ENCODE measurements at places on chromosomes 12 and 14.
A peak's percentile ranks its signal among the peaks of the same experiment; 100 is the strongest.

DNA sequence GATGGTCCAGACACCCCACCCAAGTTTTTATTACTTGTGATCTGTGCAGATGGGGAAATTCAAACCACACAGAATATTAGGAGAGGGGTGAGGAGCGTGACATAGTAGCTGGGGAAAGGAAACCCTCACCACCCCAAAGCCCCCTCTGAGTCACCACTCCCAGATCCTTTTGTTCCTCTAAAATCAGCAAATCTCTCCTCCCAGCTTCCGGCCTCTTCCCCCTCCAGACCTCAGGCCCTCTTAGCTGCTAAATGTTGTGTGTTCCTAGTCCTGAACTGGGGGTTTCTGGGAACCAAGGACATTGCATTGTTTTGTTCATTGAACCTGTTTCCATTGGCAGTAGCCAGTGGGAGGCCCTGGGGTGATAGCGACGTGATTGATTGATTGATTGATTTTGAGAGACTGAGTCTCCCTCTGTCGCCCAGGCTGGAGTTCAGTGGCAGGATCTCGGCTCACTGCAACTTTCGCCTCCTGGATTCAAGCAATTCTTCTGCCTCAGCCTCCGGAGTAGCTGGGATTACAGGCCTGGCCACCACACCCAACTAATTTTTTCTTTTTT is 5.9 kb upstream of the ORAI1 start:
- DNase-seq = no peak

DNA sequence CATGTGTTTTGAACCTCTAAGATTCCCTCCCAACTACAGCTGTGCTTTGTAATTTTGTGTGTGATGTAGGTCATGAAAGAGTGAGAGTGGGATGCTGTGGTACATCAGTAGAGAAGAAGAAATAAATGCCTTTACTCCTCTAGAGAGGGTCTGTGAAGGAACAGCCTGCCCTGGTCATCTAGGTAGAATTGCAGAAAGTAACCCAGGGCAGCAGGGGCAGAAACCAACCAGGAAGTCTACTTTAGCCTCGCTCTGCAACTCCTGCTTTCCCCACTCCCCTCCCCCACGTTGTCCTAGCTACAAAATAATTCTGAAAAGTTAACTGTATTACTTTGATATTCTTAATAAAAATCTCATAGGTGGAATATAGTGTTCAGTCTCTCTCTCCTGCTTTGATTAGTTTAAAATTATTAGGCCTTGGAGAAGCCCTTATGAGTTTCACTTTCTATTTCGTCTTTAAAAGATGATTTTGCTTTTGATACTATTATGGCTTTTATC is 7.5 kb downstream of the TBK1 start:
- DNase-seq = no peak

- DNase-seq = no peak
Measured at GRCh38 chr14:103308717-103309616, 25.1 kb upstream of the EIF5 start.

DNA sequence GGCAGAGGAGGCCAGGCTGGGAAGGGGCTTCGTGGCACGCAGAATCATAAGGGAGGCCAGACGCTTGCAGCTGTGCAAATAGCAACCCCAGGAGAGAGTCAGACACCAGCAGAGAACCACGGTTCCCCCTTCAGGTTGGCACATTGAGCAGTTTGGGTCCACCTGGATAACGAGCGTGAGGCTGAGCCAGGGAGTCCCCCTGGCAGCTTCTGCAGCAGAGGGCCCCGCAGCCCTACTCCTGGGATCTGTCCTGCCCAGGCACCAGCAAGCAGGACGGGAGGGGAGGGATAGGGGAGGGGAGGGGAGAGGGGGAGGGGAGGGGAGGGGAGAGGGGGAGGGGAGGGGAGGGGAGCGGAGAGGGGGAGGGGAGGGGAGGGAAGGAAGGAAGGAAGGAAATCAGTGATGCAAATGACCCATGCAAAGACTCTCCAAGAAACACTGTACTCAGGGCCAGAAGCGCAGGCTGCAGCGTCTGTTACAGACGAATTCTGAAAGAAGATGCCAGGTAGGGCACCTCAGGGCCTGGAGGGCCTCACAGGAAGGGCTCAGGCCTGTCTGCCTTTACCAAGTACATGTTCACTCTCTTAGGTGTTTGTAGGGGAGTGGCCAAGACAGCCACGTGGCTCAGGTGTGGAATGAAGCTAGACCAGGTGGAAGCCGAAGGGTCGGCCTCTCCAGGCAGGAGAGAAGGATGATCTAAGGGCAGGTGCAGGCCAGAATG is 32.3 kb upstream of the MMP17 start:
- DNase-seq = no peak

DNA sequence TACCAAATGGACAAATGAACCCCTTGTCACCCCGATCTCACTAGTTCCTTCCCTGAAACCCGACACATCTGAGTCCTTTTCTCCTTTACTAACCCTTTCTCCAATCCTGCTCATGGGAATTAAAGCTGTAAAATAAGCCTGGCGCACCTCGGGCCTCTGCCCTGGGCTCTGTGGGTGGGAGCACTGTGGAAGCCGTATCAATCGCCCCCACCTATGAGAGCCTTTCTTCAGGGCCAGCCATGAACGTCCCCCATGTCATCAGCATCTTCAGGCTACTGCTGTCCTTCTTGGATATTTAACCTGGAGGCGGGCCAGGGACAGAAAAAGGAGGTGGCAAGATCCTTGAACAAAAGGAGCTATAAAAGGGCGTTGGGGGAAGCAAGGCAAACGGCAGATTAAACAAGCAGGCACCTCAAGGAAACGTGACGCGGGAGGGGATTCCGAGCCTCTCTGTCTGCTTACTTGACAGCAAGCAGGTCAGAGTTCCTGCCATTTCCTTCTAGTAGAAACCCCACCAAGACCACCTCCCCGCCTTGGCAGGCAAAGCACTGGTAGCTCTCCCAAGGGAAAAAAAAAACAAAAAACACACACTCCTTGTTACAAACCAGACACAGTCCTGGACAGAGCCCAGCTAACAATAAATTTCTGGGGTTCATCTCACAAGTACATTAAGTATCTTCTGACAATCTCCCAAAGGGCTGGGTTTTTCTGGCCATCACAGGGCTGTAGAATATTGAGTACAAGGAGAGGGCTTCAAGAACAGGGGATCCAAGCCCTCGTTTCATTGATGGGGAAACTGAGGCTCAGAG is 62.9 kb downstream of the DPF3 start:
- DNase-seq = no peak

- DNase-seq = peak; percentile 30
Measured at GRCh38 chr12:113727651-113728061, 238.5 kb downstream of the RBM19 start.
